ENCODE measurements at places on chromosomes 5 and 9. TPM values are rescaled to one million over a fixed set of nuclear protein-coding genes. Genes with fewer than 3 reads are reported as not detected.
A peak's percentile ranks its signal among the peaks of the same experiment; 100 is the strongest.

DNA sequence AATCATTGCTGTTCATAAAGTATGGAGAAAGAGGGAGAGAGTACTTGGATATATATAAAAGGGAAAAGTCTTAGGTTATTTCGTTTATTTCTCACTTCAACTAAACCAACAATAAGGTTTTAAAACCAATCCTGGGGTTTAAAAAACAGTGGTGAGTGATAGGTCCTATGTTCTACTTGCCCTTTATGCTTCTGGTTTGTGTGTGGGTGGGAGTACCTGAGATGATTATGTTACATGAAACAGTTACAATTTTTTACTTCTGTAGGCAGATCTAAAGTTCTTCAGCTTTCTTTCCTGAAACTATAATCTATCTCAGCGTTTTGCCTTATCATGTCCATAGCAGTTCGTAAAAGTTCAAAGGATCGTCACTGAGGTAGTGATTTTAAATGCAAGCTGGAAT, 49.2 kb downstream of the STX17 start:
- DNase-seq: no peak

- no peak for DNase-seq
Measured at GRCh38 chr9:129580211-129580915, 40.5 kb downstream of the C9orf50 start.

- no peak for DNase-seq
Measured at GRCh38 chr9:131628459-131629225, 83.3 kb downstream of the PRRT1B start.

- no peak for DNase-seq
Measured at GRCh38 chr5:154236-154635, 37.1 kb upstream of the LRRC14B start.

- no peak for DNase-seq
Measured at GRCh38 chr5:97929383-97929782, 746.3 kb upstream of the RIOK2 start.

- no peak for DNase-seq
Measured at GRCh38 chr5:107808671-107809137, 138.0 kb upstream of the EFNA5 start.

DNA sequence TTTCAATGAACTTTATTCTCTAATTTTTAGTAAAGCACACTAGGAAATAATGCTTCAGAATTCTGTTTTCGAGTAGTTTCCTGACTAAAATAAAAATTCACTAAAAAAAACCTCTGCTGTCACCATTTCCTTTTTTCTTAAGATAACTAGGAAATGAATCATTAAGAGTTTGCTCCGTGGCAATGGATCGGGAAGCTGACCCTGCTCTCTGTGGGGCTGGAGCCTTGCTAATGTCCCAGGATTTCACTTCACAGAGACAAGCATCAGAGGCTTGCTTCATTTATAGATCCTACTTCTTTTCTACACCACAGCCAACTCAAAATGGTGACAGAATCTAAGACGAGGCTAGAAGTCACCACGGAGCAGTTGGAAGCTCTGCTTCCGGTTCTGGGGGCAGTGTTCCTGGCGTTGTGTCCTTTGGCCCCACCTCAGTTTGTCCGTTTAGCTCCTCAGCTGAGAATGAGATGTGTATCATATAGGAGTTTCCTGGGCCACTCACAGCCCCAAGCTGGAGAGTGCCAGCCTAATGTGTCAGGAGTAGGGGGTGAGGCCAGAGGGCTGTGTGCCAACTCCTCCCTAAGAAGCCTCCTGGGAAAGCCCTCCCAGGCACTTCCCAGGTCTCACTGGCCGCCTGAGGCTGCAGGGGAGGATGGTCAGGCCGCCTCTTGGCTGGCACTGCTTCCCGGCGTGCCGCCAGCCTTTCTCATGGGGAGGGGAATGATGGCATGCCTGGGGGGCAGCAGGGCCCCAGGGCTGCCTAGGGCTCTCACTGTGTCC, 19.6 kb downstream of the TENT4A start:
- no peak for DNase-seq

DNA sequence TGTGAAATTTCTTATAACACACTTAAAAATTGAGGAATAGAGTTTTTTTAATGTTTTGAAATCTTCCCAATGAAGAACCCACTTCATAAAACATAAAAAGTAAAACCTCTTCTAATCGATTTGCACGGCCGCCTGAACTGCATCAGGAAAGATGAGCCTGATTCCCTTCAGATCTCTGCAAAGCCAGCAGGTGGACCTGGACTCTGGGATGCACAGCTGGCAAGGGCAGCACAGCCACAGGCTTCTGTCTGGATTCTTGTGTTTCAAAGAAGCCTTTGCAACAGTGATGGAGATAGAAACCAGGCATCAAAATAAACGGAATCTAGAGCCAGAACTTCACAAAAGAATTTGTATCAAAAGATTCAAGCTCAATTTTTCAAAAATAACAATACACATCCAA, 36.0 kb upstream of the SPATA31C2 start:
- DNase-seq: no peak

DNA sequence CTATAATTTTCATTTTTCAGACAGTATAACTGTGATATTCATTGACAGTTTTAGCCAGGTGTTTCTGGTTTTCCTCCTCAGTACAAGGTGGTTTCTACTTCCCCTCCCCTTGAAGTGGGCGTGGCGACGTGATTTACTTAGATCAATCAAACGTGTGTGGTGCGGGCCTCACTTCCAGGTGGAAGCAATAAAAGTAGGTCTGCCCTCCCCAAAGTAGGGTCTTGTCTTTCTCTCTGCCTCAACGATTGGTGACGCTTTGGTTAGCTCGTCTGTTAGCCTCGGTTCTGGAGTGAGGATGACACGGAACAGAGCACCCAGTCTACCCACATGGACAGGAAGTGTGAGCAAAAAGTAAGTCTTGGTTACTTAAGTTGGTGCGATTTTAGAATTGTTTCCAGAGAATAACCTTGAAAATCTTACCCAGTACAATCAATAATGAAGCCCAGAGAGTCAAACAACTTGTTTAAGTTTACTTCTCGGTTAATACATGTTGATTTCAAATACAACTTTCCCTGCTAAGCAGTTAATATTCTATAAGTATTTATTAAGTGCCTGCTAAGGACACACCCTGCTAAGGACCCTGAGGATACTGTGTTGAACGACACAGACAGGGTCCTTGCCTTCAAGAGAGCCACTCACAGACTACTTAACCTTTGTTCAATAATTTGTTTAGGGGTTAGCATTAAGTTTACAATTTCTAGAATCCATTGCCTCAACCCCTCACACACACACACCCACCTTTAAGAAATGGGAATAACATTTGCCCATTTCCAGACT, 48.4 kb downstream of the COX7C start:
- DNase-seq: no peak

DNA sequence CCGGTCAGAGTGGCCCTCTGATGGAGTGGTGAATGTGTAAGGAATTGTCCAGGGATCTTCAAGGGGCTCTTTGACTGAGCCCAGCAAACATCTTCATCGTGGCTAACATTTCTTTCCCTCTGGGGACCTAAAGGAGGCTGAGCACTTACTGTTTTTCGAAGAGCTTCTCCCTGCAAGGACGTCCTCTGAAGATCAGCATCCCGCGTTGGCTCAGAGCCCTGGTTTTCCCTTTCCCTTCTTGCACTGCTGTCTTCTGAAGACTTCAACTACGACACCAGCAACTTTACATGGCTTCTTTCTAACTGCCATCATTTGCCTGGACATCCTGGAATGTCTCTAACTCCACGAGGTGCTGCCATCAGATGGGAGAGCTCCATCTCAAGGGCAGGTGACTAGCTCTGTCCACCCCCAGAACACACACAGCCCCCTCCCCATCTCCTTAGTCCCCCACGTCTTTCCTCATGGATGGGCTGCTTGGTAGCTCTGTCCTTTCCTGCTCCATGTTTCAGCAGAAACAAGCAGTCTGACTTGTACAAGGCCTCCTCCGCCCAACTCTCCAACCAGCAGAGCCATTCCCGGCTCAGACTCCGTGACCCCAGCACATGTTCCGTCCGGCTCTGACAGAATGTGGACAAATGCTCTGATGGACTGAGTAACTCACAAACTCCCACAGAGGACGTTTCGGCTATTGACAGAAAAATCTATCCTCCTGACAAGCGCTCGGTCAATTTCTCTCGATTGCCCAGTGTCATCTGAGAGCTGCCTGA, 17.1 kb downstream of the SHB start:
- no peak for DNase-seq

- DNase-seq: no peak
Measured at GRCh38 chr5:33371660-33372059, 69.1 kb upstream of the TARS1 start.

DNA sequence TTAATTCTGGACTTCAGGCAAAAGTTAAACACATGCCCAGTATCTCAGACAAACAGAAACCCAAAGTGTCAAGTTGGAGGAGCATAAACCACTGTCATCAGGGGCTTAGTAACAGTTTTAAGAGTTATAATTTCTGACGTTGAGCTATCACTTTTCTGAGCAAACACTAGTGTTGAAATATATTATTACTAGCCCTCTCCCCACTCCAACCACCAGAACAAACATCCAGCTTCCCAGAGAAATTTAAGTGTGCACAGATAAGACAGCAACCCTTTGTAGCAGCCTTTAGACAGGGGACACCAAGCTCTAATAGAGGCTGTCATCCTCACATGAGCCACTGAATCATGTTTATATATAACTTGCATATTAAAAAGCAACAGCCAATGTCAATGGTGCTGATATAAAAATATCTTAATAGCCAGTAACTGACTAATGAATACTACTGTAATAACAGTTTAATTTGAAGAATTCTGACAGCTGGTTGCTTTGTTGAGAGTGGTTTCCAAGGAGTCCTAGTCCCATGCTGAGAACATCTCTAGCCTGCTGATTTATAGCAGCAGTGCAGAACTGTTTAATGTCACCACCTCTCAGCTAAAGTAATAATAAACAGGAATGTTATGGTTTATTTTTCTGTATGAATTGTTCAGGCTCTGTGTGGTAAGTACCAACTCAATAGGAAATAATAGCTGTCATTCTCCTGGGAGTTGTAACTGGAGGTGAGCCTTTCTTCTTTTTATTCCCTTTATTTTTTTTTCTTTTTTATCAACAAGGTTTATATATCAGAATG, 528.7 kb upstream of the ZNF608 start:
- DNase-seq: no peak

- DNase-seq: peak; percentile 95
Measured at GRCh38 chr5:55226027-55226933, 835 bp downstream of the MCIDAS start.

DNA sequence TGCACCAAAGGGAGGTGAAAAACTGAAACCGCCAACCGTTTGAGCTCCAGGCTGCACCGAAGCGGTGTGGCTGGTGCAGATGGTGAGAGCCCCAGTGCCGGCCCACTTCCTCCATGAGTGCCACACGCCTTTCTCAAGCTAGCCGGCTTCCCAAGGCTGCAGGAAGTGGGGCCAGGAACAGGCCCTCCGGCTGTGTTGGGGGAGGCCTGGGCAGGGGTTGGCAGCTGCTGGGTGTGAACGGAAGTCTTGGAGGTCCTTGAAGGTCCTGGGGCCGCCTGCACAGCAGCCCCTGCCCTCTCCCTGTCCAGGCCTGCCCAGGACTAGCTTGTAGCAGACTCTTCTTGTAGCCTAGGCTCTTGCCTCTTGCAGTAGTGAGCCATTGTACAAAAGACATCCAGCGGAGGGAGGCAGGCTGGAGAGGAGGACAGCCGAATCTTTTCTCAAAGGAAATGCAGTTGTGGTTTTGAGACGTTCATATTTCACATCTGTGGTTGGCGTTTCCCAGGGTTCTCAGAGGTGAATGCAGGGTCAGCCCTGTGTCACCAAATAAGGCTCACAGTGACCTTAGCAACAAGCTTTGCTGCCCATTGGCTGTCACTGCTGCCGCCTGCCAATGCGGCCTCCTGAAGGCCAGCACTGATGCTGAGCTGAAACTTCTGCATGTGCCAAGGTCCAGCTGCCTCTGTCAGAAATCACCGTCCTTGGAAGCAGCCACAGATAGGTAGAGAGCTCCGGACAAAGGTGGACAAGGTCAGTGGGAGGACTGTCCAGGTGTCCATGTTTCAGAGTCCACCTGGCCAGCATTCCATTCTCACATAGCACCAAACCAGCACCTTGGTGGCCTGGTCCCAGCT, 23.9 kb downstream of the IRF1 start:
- no peak for DNase-seq

GRCh38 chr5:172556262-172556661, 84.8 kb upstream of the NEURL1B start:
- no peak for DNase-seq

DNA sequence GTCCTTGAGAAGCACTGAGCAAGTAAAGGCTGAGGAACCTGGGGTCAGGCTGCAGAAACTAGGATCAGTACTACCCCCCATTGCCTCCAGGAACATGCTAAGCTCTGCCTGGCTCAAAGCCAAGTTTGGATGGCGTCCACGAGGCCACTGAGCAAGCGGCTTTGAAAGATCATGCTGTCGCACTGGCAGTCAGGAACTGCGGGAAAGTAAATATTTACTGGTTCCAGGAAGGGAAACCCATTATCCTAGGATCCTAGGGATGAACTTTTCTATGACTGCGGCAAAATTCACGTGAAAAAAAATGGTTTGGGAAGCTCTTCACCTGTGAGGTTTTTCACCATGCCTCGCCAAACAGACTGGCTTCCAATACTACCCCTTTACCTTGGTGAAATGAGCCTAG, 75.3 kb upstream of the PJA2 start:
- DNase-seq: no peak

DNA sequence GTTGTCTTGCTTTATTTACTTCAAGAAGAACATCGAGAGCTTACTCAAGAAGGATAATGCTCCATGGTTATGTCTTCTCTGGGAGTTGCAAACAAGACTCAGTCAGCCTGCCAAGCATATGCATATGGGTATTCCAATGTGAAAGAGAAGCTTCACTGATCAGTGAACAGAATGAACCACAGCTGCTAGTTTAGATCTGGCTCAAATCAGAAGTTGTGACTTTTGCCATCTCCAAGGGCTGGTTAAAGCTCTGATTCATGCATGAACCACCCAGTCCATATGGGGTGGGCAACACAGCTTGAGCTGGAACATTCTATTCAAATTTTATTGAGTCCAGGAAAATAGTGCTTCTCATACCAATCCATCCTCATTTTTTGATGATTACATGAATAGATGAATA, 50.0 kb downstream of the ATPSCKMT start:
- no peak for DNase-seq

The KIAA0825 gene
- 2.0 TPM for total RNA-seq

The RNF183 gene
- total RNA-seq: not detected

The GPR150 gene
- total RNA-seq: 0.51 TPM

The BRINP1 gene
- not detected for total RNA-seq

The FANCG gene
- total RNA-seq: 38.8 TPM

The PFN3 gene
- not detected for total RNA-seq

The DMGDH gene
- not detected for total RNA-seq

The ARID3C gene
- 0.48 TPM for total RNA-seq

The SHB gene
- total RNA-seq: 27.1 TPM

The ERCC8 gene
- 13.6 TPM for total RNA-seq

The EQTN gene
- total RNA-seq: not detected

Data from Karpas-422 (cell line).